T1000 (cell line): ENCODE measurements at places on chromosomes 2 and 18.

- no peak for DNase-seq
Observed at GRCh38 chr2:108910541-108911396, 78.3 kb downstream of the EDAR start.

DNA sequence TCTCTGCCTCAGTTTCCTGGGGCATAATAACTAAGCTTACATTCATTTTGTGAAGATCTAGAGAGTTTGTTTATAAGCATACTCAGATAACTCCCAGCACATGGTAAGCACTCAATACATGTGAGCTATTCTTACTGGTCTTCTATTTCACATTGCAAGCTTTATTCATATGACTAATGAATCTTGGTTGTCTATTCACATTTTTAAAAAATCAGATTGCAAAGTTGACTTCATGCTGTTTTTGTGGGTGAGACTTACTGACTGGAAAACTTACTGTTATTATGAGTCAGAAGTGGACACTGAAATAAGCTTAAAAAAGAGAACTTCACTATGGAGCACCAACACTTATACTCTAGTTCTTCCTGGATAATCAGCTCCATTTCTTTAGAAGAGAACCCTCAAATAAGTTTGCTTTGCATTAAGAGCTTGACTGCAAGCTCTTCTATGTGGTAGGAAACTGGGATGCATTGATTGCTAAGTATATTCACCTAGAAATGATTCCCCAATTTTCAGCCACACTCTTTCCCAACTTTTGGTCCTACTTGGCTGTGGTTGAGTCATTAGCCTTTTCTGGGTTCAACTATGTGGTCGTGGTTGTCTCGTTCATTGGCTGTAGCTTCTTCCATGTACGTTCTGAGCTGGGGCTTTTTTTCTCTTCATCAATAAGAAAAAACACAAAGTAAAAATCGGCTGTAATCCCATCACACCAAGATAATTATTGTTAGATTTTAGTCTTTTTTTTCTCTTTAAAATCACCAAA, 29.5 kb upstream of the RBMS1 start:
- DNase-seq, result no peak

GRCh38 chr18:76246590-76246989, 248.5 kb downstream of the ZNF516 start:
- DNase-seq, result no peak

- no peak for DNase-seq
Observed at GRCh38 chr2:218721488-218721887, 10.9 kb downstream of the TTLL4 start.

DNA sequence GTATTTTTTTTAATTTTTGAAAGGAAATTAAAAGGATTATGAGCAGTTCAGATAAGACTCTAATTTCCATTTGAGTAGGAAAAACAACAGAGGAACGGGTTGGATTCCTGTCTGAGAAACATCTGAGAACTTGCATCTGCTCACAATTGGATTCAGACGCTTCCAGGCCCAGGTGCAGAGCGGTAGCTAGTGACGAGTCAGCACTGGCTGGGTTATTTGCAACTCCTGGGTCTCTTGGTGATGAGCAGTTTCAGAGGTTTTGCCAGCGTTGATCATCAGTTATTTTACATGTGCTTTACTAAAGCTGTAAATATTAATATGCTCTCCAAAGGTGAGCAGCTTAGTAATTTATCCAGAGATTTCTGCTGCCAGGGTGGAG, 39.1 kb upstream of the B3GNT7 start:
- DNase-seq, result no peak

- no peak for DNase-seq
Observed at GRCh38 chr18:77146249-77147080, 13.9 kb upstream of the MBP start.

- DNase-seq, result no peak
Observed at GRCh38 chr2:120741571-120742561, 6.2 kb downstream of the GLI2 start.

DNA sequence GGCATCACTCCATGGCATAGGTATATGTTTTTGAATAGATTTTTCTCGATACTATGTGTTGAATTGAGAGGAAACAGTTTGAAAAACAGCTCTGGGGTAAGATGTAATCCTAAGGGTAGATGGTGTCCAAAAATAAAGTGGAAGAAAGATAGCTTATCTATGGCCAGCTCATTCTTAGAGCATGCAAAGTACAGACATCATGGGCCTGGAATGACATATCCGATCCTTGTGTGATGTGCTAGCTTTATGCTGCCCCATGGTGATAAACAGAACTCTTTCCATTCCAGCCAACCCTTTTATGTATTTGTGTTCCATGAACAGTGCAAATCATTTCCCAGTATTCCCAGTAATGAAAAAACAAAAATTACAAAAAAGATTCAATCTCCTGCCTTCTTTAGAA, 390.2 kb upstream of the NXPH2 start:
- DNase-seq, result no peak

- DNase-seq, result no peak
Observed at GRCh38 chr2:30860726-30861125, 53.5 kb upstream of the CAPN13 start.

- no peak for DNase-seq
Observed at GRCh38 chr2:73265298-73266060, 18.8 kb downstream of the FBXO41 start.
